NCI-H2107 (cell line): ENCODE measurements at places on chromosomes 11 and 22.

DNA sequence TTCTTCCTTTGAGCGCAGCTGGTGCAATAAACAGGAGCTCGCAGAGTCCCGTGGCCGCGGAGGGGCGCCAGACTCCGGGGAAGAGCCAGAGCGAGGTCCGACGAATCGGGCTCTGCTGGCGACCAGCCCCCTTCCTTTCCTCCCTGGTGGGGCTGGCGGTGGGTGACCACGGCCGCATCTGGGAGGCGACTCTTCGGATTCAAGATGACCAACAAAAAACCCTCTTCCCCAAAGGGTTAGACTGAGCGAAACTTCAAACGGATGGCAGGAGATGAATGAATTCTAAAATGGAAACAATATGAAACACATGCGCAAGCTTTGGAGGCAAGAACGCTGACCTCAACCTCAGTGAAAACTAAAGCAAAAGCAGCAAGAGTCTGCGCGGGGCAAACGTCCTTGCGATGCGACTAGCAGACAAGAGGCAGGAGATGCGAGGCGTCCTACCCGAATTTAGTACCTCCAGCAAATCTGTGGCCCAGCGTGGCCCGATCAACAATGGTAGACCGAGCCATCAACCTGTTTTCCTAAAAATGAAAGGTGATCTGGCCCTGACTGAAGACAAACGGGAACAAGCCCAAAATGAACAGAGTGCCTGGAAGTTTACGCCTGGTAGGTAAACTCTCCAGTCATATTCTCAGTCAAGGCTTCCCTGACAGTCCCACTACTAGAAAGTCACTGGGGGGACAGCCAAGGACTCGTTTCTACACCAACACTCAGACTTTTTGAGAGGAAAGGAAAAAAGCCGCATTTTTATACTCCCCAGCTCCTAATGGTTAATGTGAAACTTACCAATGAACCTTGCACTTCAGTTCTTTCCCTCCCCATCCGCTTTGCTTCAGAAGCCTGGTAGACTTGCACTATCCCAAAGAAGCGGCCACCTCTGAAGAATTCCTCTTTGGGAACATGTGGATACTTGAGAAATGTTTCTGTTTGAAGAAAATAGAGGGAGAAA is 11.6 kb downstream of the MMP3 start:
- DNase-seq: no peak

- DNase-seq: no peak
Measured at GRCh38 chr11:12195768-12196167, 85.4 kb downstream of the MICAL2 start.

- DNase-seq: no peak
Measured at GRCh38 chr11:112589155-112589554, 328.5 kb upstream of the PLET1 start.

GRCh38 chr11:66981976-66982578 is 7.0 kb downstream of the C11orf86 start:
- DNase-seq: peak; percentile 84
